Spinal cord (tissue), 10 donors: ENCODE measurements at places on chromosomes 13 and 19. TPM values are rescaled to one million over a fixed set of nuclear protein-coding genes. Genes with fewer than 3 reads are reported as not detected.
A peak's percentile ranks its signal among the peaks of the same experiment; 100 is the strongest.

DNA sequence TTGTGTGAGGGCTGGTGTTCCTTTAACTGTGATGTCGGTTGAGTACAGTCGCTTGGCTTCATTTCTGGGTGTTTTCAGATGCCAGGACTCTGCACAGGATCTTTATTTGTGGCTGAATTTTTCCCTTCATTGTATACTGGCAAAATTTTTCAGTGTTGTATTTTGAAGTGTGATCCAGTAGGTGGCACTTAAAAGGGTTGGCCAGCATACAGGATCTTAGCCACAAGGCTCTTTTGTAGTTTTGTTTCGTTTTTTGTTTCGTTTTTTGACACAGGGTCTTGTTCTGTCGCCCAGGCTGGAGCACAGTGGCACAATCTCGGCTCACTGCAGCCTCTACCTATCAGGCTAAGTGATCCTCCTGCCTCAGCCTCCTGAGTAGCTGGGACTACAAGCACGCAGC is 8.7 kb downstream of the FCAR start:
- DNase-seq, result no peak

GRCh38 chr19:4455719-4456475 is 1.7 kb downstream of the UBXN6 start:
- no peak for DNase-seq

GRCh38 chr19:35797663-35798062 is 15.0 kb downstream of the PRODH2 start:
- DNase-seq, result peak; percentile 82

DNA sequence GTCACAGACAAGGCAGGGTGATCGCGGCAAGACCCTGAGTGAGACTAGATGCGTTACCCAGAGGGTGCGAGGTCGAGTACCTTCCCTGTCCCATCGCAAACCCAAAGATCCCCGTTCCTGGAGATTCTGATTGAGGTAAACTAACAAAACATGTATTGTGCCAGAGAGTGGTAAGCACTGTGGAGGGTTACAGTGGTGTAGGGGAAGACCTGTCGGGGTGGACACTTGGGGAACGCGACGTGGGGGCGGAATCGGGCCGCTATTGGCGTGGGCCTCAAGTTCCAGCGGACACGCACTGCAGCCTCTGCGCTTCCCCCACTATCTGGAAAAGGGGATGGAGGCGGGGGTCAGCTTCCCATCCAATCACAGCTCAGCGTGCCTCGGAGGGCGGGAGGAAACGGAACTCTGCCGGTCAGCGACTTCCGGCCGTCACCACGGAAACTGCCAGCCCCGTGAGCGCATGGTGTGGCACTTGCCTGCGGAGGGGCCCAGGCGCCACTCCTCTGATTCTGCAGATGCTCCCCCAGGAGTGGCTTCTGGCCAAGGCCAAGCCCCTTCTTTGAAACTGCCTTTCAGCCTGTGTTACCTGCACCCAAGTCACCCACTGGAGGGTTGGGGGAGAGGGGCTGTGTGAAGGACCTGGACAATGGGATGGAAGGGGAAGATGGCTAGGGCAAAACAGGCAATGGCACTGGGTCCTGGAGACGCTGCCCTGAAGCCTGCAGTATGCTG is 1.0 kb upstream of the UBE2M start:
- DNase-seq, result peak; percentile 90

- DNase-seq, result no peak
These were observed 46.7 kb upstream of the KL start for GRCh38 chr13:32969516-32969941.

GRCh38 chr19:45955905-45956608 is 17.6 kb downstream of the NOVA2 start:
- DNase-seq, result no peak

GRCh38 chr19:11196406-11197287 is 698 bp downstream of the KANK2 start:
- DNase-seq, result no peak

- DNase-seq, result no peak
These were observed 22.2 kb downstream of the SIGLEC5 start for GRCh38 chr19:51607920-51608562.

DNA sequence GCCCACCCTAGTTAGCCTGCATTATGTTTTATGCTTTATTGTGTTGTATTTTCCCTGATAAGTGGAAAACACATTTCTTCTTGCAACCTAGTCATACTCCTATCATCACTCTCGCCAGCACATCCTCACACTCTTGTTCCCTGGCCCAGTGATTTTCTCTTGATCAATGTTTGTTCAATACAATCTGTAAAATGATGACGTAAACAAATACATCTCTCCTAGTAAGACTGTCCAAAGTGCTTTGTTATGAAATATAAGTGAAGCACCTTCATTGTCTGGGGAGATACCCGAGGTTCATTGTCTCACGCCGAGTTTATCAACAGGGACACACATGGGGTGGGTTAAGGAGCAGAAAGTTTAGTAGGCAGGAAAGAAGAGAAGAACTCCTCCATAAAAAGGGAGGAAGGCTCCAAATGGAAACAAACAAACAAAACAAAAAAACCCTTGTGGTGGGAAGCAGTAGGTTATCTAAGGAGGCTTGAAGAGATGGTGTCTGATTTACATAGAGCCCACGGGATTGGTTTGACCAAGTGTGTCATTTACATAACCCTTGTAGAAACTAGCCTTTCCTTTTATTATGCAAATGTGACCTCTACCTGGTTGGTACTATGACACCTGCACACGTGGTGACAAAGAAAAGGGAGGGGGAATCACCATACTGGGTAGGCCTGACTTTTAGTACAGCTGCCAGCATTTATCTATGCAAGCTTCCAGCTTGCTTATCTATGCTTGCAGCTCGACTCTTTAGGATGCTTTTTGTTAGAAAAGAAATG is 1317.9 kb upstream of the SPRY2 start:
- DNase-seq, result no peak

GRCh38 chr19:14542711-14543328 is 13.4 kb downstream of the TECR start:
- DNase-seq, result no peak

GRCh38 chr13:53285896-53286430 is 257.4 kb downstream of the OLFM4 start:
- no peak for DNase-seq

GRCh38 chr13:94209117-94209516 is 270.4 kb downstream of the DCT start:
- DNase-seq, result peak; percentile 55

DNA sequence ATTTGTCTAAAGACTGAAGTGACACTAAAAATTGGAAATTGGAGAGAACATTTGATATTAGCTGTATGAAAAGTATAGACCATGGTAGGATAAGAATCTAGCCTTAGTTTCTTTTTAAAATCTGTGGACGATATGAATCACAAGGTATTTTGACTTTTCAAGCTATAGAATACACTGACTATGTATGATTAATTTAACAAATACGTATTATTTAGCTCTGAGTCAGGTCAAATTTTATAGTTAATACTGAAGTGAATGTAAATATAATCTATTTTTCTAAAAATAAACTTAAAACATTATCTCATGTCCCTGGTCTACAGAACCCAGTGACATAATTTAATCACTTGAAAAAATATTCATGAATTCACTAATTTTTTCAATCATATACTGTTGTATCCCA is 795.6 kb upstream of the SLITRK1 start:
- no peak for DNase-seq

GRCh38 chr13:32017474-32017873 is 14.1 kb upstream of the FRY start:
- DNase-seq, result no peak

DNA sequence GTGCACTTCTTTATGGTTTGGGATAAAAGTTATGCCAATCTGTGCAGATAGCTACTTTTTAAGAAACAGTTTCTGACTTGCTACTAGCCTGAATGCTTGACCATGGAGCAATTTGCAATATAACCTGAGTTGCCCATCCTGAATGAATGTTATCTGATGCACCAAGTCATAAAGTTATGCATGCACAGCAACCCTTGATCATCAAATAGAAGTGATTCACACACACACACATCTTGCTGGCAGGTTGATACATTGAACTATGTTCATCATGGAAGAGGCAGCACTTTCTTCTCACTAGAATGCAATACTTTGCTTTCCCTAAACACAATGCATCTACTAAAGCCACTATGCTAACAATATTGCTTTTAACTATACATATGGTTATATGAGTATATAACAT is 311.5 kb downstream of the RFC3 start:
- no peak for DNase-seq

DNA sequence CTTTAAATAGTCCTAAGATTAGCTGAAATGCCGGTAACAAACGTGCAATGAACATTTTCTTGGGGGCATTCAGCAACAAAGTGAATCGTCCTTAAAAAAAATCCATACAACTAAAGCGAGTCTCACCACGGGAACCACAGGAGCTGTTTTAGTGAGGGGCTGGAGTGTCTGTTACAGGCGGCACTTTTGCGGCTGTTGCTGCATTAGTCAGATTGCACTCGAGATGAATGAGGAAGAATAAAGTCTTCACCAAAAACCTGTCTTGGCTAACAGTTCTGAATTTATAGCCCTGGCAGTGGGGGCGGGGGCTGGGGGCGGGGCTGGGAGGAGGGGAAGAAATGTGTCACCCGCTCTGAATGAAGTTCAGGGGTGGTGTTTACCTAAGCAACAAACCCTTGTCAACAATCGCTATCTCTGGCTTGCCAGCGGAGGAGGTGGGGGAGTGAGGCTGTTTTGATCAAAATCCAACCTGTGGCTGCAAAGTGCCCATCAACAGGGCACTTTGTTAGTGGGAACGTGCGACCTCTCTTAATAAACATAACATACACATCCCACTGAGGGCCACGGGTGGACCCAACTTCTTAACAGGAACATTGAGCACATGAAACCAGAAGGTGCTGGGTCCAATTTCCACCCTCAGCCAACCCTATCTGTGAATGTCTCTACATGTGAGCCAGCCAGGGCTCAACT is 44.5 kb downstream of the RFX2 start:
- DNase-seq, result no peak

- peak; percentile 1 for DNase-seq
These were observed 2738.9 kb upstream of the PCDH20 start for GRCh38 chr13:64154514-64154913.

DNA sequence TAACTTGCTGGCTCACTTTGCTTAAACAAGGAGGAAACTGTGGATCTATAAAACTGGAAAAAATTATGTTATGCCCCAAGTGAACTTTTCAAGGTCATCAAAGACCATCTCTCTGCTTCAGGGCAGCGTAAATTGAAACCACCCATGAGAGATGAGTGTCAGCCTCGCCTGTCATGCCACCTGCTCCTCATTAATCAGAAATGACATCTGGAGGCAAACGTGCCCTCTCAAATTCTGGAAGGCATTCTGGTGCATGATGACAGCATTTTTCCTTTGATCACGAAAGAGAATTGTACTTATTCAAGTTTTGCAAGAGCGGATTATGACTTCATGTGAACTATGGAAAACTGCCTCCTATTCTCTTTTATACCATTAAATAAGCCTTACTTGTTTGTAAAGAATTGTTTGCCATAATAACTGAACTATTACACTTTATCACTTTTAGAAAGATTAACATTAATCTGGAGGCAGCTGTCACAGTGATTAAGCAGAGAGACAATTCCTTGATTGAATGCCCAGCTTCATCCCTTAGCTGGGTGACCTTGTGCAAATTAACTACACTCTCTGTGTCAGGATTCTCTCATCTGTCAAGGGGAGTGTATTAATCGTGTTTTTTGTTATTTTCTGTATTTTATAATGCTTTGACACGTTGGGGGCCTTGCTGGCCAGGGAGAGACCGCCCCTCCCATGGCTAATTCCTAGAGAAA is 17.0 kb upstream of the SACS start:
- DNase-seq, result no peak

DNA sequence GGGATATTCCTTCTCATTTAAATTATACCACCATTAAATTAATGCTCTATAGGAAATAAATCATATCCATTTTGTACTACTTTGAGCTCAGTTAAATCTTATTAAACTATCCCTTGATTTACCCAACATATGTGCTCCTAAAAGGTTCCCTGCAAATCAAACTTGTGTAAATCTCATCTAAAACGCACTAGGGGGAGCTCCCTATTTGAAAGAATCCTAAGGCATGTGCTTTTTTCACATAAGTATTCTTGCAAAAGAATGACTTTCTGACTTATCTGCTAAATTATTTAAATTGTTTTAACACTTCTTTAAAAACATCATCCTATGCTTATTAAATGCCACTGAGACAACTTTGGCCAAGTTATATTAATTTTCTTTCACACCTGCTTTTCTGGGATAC is 7.9 kb downstream of the INTS6 start:
- DNase-seq, result peak; percentile 45

- DNase-seq, result no peak
These were observed 121.5 kb downstream of the FRY start for GRCh38 chr13:32153056-32153455.

GRCh38 chr19:16359964-16360363 is 35.3 kb downstream of the KLF2 start:
- no peak for DNase-seq

DNA sequence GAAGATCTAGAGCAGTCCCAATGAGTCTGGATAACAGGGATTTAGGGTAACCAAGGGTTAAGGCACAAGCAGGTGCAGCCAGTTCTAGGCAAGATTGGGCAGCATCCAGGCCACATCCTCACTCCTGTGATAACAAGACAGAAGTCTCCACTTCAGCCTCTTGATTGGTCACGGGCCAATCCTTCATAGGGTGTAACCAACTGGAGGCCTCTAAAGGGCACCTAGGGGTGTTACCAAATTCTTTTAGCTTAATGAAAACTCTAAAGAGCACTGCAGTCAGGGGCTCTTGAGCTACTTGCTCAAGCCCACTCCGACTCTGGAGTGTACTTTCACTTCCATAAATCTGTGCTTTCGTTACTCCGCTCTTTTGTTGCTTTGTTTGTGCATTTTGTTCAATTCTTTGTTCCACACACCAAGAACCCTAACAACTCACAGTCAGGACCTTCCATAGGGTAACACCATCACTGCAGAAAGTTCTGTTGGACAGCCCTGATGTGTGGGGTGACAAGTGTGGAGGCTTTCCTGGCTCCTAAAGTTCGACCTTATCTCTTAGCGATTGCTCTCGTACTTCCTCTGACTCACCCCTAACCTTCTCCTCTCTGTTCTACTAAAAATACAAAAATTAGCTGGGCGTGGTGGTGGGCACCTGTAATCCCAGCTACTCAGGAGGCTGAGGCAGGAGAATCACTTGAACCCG is 36.1 kb downstream of the ZSWIM9 start:
- DNase-seq, result no peak

DNA sequence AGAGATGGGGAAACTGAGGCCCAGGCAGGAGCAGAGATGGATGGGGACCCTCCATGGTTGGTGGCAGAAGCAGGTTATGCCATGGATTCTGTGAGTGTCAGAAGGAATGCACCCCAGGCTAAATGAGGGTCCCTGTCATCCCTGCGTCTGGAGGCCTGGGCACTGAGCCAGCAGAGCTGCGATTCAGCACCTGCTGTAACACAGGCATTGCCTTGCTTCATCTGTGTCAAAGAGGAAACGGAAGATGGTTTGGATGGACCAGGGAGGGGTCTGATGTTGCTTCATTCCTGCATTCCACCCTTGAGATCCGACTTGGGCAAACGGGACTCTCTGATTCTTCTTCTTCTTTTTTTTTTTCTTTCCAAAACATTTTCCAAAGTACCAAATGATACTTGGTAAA is 1.2 kb downstream of the C5AR1 start:
- no peak for DNase-seq

The ZNF439 gene
- total RNA-seq, result 30.2 TPM

The NPAS1 gene
- 1.0 TPM for total RNA-seq

The WDR87 gene
- total RNA-seq, result not detected

The FUT1 gene
- 4.4 TPM for total RNA-seq

The MEIS3 gene
- total RNA-seq, result 35.4 TPM

The LILRA1 gene
- total RNA-seq, result 0.99 TPM

The ETV2 gene
- total RNA-seq, result 2.7 TPM

The MZF1 gene
- 26.5 TPM for total RNA-seq

The ZNF534 gene
- total RNA-seq, result 0.40 TPM

The PABPC3 gene
- total RNA-seq, result 0.50 TPM

The B3GNT3 gene
- not detected for total RNA-seq

The FFAR2 gene
- total RNA-seq, result 0.69 TPM
